Activated T-cell treated with anti-CD3 and anti-CD28 coated beads for 24 hours (primary cell): ENCODE measurements at places on chromosomes 2 and 18.

DNA sequence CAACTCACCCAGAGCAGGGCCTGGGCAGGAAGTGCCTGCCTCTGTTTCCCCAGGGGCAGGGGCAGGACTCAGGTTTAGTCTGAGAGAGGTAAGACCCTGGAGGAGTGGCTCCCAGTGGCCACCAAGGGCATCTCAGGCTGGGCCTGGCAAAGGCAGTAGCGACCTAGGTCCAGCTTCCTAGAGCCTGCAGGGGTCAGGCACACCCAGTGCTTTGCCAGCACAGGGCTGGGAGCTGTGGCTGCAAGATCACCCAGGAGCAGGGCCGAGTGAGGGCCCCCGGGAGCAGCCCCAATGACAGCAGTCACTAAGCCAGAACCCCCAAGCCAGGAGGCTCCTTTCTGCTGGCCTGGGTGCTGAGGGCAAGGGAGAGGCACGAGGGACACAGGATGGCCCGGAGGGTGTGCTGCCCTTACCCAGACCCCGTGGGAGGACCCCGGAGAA, 8.8 kb upstream of the DUSP2 start:
- no peak for DNase-seq

DNA sequence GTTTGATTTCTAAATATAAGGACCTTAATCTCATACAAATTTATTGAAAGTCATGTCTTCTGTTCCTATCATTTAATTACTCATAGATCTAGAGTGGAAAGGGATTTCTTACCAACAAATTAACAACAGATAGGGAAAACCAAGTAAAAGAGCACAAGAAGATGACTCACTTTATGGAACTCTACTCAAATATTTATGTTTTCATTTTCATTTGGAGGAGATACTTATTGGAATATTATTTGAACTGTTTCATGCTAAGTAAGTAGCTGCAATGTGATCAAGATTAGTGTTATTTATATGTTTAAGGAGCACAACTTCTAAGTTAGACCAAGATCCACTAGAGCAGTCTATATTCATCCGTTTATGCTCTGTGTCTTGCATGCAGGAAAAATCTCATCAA, 1.3 kb downstream of the NT5C1B start:
- DNase-seq, result no peak

DNA sequence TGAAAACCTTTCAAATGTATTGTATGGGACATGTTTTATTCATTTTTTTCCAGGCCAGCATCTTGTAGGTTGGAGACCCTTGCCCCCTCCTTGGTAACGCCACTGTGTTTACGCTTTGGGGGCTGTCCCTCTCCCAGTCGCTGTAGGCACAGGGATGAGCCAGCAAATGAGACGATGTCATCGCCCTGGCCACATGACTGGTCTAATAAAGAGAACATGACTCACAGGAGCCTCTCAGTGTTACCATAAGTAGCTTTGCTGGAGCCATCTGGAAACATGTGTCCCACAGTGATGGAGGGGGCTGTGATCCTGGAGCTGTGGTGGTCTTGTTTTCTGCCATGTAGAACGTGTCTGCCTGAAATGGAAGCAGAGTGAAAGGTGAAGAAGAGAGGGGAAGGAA, 78.9 kb downstream of the CD8B2 start:
- no peak for DNase-seq

- no peak for DNase-seq
These were observed 147.8 kb downstream of the UBE2E3 start for GRCh38 chr2:181128199-181128598.

DNA sequence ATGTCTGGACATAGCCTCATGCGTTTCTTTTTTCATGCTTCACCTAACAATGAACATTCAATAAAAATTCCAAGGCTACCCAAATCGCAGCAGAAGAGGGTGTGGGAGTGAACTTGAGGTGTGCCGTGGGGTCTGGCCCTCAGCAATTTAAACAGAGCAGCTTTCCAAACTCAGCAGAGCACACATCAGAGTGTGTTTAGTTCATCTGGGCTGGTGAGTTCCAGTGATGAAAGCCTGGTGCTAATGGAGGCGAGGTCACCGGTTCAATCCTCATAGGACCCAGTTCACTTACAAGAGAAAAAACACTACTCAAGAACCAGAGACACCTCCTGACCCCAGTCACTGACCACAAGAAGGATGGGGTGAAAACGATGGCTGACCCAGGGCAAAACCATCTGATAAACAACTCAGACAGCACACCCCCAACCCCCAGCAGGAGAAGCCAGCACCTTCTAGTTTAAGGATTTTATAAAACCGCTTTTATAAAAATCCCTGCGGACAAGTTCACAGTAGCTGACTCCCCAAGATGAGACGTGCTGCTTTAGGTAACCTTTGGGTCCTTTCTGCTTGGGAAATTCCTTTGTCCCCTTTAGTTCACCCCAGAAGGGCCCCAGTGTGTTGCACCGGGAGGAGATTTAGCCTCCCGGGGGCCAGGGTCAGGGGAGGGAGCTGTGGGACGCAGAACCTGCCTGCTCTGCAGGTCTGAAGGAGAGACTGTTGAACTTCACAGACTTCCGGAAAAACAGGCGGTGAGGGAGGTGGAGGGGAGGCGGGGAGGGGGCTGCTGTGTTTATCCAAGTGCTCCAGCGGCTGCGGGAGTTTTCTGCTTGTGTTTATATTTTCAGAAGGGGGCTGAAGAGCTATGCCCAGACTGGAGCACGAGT, 152.7 kb upstream of the SOX11 start:
- no peak for DNase-seq

DNA sequence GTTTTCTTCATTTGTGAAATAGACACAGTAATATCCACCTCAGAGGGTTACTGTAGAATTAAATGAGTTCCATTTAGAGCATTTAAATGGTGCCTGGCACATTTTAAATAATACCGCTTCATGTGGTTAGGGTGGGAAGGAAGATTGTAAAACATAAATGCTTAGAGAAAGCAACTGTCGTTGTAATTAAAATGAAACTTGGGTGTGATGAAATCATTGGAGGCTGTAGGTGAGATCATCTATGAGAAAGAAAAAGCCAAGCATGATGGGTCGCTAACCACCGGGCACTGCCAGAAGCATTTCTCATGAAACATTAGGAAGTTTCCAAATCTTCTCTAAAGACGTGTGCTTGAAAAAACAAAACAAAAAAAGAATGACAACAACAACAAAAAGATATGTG, 8.2 kb upstream of the SLC39A10 start:
- DNase-seq, result no peak

- no peak for DNase-seq
These were observed 318.2 kb upstream of the FAM98A start for GRCh38 chr2:33917252-33917651.

DNA sequence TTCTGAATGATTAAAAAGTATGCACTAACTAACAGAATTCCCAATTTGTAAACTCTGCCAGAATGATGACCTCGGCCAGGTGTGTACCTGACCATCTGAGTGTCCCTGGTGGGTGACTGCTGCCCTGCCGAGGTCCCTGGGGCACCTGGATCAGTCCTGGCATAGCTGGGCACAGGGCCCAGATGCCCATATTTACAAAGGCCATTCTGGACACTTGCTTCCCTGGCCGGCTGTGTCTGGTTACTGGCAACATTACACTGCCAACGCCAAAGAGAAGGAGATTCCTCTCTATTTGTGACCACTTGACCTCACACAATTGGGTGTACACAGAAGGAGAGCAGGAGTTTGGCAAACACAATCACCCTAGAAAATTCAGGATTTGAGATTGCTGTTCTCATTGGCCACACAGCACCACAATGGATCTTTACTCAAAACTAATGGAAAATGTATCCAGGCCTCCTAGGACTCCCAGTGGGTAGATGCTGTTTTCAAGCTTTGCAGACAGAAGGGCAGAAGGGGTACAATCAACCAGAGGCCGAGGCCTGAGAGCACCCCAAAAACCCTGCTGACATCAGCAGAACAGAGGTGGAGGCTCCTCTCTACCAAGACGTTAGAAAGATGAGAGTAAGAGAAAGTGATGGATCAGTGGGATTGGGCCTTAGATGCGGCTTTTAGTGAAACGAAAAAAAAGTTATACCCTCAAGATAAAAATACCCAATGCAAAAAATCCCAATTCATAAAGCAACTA, 58.3 kb upstream of the PXDN start:
- DNase-seq, result no peak

- no peak for DNase-seq
These were observed 427 bp downstream of the RBKS start for GRCh38 chr2:27889774-27890145.

GRCh38 chr2:32591669-32592463, 36.0 kb upstream of the TTC27 start:
- no peak for DNase-seq

DNA sequence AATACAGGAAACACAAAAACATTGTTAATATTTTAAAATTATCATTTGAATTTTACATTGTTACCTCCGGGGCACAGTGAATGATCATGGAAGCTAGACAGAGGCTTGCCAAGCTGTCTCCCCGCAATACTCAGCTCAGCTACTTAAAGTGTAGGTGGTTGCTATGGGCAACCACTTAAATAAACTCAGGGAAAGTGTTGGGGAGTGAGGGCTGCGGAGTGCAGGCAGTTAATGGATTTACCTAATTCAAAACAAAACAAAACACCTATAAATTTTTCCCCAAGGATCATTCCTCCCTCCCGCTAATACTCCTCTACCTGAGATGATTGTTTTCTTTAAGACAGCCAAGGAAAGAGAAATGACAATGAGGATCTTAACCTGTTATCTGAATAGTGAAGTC, 349.5 kb downstream of the TGIF1 start:
- DNase-seq, result no peak

- DNase-seq, result no peak
These were observed 128.6 kb downstream of the MSTN start for GRCh38 chr2:189933911-189934399.

- DNase-seq, result no peak
These were observed 32.2 kb upstream of the LPIN2 start for GRCh38 chr18:3044931-3045698.

GRCh38 chr2:131201098-131201497, 8.2 kb upstream of the POTEE start:
- no peak for DNase-seq

DNA sequence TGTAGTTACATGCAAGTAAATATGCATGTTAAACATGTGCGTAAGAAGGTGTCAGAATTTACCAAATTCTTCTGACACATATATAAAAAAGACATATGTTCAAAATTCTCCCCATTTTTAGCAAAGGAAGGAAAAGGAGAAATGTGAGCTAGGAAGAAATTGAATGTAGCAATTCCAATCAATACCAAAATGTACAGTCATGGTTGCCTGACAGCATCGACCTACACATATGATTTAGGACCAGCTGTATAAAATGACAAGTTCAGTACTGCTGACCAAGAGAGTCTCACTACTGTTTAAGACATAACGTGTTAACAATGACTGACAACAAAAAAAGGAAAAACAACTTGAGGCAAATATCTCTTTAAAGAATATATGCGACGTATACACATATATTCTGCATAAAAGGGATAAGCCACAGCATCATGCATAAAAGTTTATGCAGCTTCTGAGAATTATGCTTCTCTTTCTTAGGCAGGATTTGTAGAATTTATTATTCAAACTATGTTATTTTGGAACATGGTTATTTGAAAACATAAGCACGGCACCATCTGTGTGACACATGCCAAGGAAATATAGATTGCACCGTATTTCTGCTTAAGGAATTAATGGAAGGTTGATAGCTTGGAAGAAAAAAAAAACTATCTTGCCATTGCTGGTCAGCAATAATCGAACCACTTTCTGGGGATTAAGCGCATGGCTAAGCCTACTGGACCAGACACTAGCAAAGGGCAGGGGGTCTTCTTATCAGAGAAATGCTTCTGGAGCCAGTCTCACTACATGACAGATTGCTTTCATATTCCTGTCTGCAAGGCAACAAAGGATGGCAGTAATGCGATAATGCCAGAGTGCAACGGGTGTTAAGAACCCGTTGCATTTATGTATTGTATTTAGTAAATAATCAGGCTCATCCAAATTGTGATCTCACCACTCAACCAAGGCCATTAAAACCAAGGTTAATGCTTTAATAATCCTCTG, 154.0 kb downstream of the WDPCP start:
- DNase-seq, result no peak

- no peak for DNase-seq
These were observed 198.7 kb upstream of the MEIS1 start for GRCh38 chr2:66236067-66236685.

GRCh38 chr2:50535971-50536759, 495.8 kb downstream of the NRXN1 start:
- no peak for DNase-seq

DNA sequence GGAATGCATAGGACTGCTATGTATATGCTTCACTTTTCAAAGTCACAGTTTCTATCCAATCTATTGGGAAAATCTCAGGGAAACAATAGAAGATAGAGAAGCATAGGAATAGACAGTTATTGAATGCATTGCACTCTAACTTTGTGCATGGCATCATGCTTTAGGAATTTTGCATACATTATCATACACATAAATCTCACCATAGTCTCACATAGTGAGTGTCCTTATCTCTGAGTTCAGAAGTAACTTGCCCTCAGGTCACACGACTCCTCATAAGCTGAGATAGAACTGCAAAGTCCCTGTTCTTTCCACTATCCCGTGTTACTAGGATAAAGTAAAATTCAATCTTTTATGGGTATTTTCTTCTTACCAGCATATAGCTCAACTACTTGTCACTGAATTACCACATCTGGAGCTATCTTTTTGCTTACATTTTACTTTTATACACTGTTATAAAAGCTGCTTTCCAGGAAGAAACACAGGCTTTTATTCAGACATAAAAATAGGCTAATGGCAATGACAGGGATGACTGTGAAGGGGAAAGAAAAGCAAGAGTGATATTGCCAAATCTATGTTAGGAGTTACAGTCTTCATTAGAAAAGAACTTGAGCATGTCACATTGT, 666.9 kb downstream of the XIRP2 start:
- no peak for DNase-seq

- no peak for DNase-seq
These were observed 292.2 kb downstream of the NYAP2 start for GRCh38 chr2:225691711-225692110.

DNA sequence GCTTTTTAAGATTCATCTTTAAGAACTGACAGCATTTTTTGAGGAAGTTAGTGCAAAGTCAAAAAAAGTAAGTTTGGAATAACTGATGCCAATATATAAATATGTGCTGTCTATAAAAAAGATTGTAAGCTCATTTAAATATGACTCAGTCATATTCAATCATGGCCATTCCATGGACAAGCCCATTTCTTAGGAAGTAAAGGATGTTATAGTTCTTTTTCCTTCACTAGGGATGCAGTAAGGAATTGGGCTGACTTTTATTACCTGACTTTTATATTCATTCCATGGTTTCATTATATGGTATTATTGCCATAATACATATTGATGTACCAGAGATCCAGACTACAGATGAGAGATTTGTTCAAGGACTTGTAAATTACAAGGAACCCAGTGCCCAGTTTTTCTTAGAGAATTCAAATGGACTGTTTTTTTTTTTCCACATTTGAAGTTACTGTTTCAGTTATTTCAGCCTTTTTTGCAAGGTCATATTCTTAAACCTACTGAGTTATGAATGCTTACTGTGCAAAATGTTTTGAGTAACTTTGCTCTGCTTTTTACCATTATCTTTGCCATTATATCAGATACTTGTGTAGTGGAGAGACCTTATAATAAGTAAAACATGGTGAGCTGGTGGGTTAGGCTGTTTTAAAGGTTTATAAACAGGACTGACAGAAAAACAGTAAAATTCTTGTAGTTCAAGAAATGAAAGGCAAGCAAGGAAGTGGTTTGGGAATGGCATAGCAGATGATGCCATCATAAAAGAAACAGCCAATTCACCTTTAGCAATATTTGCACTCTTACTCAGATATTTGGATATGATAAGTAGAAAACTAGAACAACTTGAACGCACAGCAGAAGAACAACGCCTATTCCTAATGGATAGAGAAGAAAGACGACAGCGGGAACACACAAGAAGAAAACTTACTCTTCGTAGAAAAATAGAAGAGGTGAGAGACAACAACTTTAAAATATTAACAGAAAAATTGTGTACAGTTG, 7.6 kb downstream of the FSIP2 start:
- no peak for DNase-seq
